ENCODE measurements at places on chromosomes 13 and 19.

- DNase-seq, result no peak
Observed at GRCh38 chr19:56732976-56733375, 61.4 kb upstream of the ZNF835 start.

DNA sequence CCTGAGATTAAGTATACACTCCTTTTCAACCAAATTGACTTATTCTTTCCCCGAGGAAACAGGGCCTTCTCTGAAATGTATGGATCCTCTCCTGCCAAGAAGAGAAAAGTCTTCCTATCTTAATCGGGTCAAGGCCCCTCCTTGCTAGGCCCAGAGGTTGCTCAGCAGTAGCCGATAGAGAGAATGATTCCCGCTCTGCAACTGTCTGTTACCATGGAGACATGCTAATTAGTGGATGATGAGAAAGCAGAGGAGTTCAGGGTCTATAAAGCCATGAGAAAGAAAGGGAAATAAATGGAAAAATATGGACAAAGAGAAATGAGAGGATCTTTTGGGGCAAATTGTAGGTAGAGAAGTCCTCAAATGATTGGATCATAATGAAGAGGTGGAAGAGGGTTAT, 103.5 kb downstream of the POU4F1 start:
- DNase-seq, result no peak

GRCh38 chr19:30932854-30933253, 416.4 kb downstream of the TSHZ3 start:
- DNase-seq, result no peak

- no peak for DNase-seq
Observed at GRCh38 chr13:33286128-33286527, 573 bp upstream of the STARD13 start.

DNA sequence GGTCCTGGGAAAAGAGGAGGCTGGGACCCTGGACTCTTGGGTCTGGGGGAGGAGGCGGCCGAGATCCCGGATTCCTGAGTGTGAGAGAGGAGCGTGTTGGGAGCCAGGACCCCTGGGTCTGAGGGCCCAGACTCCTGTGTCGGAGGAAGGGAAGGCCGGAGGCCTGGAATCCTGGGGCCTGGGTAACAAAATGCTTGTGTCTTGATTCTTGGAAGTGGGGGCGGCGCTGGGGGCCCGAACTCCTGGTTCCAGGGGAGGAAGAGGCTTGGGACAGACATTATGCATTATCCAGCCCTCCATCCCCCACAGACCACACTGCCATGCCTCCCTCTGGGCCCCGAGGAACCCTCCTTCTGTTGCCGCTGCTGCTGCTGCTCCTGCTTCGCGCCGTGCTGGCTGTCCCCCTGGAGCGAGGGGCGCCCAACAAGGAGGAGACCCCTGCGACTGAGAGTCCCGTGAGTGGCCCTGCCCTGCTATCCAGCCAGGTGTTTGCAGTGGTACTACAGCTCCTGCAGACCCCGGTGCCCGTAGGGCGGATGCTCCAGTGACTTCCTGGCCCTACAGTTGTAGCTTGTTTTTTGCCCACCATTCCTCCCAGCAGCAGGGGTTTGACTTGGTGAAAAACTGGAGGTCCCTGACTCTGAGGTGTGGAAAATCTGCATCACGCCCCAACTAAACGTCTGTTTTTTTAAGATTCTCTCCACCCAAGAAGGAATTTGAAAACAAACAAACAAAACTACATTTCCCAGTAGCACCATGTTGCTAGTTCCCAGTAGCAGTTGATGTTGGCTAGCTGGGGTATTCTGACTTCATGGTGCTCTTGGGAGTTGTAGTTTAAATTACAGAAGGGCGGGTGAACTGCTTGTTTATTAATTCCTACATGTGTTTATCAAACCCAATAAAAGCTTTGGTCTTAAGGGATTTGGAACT, 630 bp downstream of the NUCB1 start:
- peak; percentile 46 for DNase-seq

DNA sequence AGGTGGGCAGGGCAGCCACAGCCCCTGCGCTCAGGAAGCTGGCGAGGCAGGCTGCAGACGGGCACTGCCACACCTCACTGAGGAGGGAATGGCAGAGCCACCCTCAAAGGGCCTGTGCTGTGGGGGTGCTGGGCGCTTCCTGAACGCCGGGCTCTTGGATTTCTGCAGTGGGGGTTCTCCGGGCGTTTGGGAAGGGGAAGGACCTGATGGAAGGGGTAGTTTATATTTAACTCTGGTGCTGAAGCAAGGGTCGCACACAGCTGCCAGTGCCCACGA, 10.5 kb downstream of the GNA11 start:
- DNase-seq, result no peak

GRCh38 chr13:114077099-114077932, 55.1 kb downstream of the RASA3 start:
- no peak for DNase-seq

DNA sequence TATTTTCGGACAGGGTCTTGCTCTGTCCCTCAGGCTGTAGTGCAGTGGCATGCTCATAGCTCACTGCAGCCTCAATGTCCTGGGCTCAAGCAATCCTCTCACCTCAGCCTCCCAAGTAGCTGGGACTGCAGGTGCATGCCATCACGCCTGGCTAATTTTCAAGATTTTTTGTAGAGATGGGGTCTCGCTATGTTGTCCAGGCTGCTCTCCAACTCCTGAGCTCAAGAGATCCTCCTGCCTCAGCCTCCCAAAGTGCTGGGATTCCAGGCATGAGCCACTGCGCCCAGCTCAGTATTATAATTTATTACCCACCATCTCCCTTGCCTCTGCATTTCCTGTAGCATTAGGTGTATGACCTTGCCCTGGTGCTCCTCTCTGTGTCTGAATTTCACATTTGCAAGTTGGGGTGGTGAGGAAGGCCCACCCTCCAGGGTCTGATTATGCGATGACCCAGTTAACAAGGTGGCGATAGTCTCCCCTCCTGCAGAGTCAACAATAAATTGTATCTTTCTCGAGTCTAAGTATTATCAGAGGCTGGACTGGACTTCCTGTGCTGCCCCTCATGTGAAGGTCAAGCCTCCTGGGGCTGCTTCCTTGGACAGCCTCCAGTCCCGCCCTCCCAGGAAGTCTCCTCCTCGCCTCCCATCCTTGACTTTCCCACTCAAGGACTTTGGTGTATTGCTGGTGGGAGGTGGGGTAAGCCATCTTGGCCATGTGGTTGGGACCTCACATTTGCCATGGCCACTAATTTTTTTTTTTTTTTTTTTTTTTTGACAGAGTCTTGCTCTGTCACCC, 1.5 kb upstream of the TUBB4A start:
- no peak for DNase-seq

GRCh38 chr13:110348309-110349105, 41.4 kb downstream of the COL4A2 start:
- DNase-seq, result no peak

GRCh38 chr19:44628793-44629192, 14.9 kb upstream of the PVR start:
- DNase-seq, result no peak

DNA sequence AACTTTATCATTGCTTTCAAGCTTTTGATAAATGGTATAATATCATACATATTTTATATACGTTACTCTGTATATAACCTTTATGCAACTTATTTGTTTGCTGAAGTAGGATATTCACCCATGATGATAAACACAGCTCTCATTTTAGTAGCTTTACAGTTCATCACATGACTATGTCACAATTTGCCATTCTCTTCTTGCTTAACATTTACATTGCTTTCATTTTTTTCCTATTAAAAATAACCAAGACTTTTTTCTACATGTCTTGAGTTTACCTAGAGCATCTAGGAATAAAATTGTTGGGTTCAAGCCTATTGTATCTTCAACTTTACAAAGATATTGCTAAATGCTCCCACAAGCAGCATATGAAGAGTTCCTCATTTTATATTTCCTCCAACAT, 54.0 kb downstream of the KCNRG start:
- DNase-seq, result peak; percentile 58

GRCh38 chr19:51116736-51117286, 7.9 kb upstream of the SIGLEC9 start:
- no peak for DNase-seq

- peak; percentile 82 for DNase-seq
Observed at GRCh38 chr13:103883164-103883563, 816.9 kb upstream of the SLC10A2 start.

GRCh38 chr13:35475960-35476943, at the start of gene MAB21L1:
Gene MAB21L1 (minus strand): TSS chr13:35476689. CDS start chr13:35476138, 551 bp downstream.
- DNase-seq, result peak; percentile 82

All from AG10803 (cell line).